ENCODE measurements at places on chromosomes 4 and X.

DNA sequence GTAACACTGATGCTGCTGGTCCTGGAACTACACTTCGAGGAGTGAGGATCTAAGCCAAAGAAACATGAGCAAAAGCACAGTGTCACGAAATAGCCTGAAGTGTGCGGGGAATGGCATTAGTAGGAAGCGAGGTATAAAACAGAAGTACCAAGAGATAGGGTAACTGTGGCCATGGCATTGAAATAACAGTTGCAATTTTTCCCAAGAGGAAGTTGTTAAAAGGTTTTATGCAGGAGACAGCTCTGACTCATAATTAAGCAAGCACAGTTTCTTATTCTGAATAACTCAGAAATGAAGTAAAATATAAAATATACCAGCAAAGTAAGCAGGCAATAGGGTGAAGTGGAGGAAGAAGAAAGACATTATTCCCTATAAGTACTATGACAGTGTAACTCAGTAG is 90.3 kb upstream of the TMEM150C start:
- H3K27ac ChIP-seq = no peak overlapping the region
- H3K27me3 ChIP-seq = no peaks in the 10 kb centered on the region
- no peaks in the 10 kb centered on the region for H3K36me3 ChIP-seq
- no peaks in the 10 kb centered on the region for H3K4me1 ChIP-seq

- H3K4me1 ChIP-seq = no peaks in the 10 kb centered on the region
- peaks cover 10% of the 10 kb centered on the region for H3K27me3 ChIP-seq
- H3K4me3 ChIP-seq = no peak overlapping the region
- no peak overlapping the region for H3K27ac ChIP-seq
- H3K36me3 ChIP-seq = no peaks in the 10 kb centered on the region
- ATAC-seq = no peak
Observed at GRCh38 chr4:8911316-8912088, 39.9 kb upstream of the HMX1 start.

DNA sequence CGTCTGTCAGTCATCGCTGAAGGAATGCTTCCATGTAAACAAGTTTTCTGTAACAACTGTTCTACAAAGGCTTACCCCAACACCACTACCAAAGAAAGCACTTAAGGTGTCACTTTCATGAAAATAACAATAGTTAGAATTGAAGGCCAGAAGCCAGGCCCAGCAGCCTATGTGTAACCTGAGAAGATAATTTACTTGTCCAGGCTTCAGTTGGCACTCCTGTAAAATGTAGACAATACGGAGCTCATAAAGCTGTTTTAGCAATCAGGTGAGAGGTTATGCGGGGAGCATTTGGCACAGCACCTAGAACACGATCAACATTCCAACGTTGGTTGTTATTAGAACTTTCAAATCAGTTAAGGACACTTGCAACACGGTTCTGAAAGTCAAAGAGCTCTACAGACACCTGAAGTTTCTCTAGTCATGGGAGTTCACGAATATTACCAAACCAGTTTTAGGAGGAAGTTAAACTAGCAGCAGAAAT is 15.7 kb downstream of the ADGRA3 start:
- H3K4me3 ChIP-seq = no peak overlapping the region
- no peaks in the 10 kb centered on the region for H3K4me1 ChIP-seq
- H3K36me3 ChIP-seq = no peaks in the 10 kb centered on the region
- H3K27ac ChIP-seq = no peak overlapping the region
- H3K27me3 ChIP-seq = no peaks in the 10 kb centered on the region

DNA sequence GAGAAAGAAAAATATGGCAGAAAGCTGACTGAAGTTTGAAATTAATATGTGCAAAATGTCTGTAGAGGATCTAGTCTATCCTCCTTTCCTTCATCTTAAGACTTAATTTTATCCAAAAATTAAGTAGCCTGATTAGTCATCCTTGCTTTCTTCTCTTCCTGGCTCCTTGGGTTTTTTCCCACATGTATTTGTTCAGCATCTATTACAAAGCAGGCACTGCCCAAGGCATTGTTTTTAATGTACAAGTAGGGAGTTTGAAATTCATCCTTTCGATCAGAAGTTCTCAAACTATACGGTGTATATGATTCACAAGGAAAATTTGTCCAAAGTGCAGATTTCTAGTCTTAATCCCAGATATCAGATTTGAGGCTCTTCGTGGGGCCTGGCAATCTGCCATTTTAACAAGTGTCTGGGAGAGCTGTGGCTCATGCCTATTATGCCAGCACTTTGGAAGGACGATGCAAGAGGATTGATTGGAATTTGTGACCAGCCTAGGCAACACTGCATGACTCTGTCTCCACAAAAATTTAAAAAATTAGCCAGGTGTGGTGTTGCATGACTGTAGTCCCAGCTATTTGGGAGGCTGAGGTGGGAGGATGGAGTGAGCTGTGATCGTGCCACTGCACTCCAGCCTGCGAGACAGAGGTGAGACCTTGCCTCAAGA is 19.4 kb upstream of the YTHDC1 start:
- no peaks in the 10 kb centered on the region for H3K36me3 ChIP-seq
- peaks cover 14% of the 10 kb centered on the region for H3K27me3 ChIP-seq
- no peak for ATAC-seq
- H3K27ac ChIP-seq = no peak overlapping the region

- no peak for ATAC-seq
- no peak overlapping the region for H3K27ac ChIP-seq
- H3K36me3 ChIP-seq = no peaks in the 10 kb centered on the region
- H3K4me3 ChIP-seq = no peak overlapping the region
Observed at GRCh38 chr4:83389756-83390505, 55.3 kb upstream of the HPSE start.

All from stimulated activated memory B cell treated with anti-CD40 and anti-IgM and Interleukin-4, amounts not matched to agents 10 μg/mL and 1 μg/mL and 100 μg/mL, for 72 hours (primary cell).